Ammon's horn (tissue), 1 donor: ENCODE measurements at places on chromosomes 4 and X.
A peak's percentile ranks its signal among the peaks of the same experiment; 100 is the strongest.

DNA sequence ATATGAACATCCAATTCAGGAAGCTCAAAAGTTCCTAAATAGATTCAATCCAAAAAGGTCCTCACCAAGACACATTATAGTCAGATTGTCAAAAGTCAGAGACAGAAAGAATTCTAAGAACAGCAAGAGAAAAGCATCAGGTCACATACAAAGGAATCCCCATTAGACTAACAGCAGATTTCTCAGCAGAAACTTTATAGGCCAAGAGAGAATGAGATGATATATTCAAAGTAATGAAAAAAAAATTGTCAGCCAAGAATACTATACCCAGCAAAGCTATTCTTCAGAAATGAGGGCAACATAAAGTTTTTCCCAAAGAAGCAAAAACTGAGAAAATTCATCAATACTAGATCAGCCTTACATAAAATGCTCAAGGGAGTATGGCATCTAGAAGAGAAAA lies 106.6 kb upstream of the SH3RF1 start:
- DNase-seq, result no peak

DNA sequence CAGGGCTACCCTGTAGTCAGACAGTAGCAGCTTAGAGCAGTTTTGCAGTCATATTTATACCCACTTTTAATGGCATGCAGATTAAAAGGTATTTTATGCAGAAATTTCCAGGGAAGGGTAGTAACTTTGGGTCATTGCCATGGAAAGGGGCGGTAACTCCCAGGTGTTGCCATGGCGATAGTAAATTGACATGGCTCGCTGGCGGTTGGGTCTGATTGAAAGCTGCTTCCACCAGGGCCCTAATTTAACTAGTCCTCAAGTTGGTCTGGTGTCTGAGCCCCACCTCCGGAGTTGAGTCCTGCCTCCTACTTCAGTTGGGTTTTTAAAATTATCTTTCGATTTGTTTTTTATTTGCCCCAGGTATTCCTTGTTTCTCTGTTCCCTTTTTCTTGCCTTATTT lies 70.1 kb downstream of the NAA11 start:
- no peak for DNase-seq

DNA sequence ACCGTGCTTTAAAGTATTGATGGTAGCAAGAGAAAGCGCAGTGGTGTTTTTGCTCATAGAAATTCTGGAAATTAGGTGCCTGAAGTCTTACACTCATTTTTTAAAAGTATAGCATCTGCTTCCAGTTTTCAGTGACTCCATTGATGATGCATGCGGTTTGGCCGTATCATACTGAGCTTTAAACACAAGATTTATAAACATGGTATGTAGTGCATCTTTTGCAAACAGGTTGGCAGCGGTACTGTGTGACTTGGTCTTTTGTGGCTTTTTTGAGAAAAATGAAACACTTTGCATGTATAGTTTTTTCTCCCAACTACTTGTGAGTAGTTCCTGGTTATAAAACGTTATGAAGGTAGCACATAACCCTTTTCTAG lies 2.0 kb downstream of the DDX3X start:
- DNase-seq, result no peak

DNA sequence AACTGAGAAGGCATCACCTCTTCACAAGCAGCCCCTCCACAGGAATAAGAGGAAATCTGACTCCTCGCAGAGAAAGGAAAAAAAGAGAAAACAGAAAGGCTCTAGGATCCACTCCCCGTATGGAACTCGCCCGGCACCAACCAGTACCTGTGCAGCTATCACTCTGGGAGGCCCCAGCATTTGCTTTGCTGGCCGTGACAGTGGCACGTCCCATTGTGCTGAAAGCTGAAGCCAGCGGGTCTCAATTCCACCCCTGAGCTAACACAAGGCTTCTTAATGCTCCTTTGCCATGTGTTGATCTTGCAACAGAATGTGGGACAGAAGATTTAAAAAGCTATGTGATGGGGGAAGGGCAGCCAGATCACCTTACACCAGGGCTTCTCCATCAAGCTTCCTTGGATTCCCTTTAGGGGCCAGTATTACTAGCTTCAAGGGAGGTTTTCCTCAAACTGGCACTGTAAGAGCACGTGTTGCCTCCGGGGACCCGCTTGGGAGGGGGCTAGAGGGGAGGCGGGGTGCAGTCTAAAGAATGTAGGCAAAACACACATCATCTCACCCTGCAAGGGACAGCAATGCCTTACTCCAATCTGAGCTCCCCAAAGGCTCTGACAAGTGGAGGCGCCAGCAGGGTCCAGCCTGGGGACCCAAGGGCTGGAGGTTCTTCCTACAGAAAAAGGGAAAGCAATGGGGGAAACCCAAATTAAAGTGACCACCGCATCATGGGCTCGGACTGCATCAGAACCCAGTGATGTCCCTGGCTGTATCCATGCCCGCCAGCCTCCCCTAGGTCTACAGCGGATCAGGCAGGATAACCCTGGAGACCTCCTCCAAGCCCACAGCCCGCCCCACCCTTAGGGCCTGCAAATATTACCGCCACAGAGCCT lies 1.2 kb downstream of the USP46 start:
- peak; percentile 29 for DNase-seq

DNA sequence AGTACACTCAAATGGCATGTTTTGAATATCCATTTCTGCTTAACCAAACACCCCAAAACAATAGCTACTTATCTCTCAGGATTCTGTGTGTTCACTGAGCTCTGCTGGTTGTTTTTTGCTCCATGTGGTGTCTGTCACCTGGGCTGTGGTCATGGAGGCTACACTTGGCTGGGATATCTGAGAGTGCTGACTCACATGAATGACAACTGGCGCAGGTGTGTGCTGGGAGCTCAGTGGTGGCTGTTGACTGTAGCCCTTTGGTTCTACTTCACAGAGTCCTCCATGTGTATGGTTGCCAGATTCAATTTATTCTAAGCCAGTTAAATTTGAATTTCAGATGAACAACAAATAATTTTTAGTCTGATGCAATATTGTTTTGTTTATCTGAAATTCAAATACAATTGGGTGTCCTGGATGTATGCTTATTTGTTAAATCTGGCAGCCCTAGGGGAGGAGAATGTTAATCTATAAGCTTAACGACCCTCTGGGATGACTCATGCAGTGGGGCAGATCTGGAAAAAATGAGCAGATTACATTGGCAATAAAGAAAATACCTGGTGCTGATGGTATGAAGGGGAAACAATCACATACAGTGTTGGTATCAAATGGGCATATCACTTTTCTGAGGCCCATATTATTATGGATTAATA lies 28.2 kb upstream of the TCEAL4 start:
- DNase-seq, result no peak

DNA sequence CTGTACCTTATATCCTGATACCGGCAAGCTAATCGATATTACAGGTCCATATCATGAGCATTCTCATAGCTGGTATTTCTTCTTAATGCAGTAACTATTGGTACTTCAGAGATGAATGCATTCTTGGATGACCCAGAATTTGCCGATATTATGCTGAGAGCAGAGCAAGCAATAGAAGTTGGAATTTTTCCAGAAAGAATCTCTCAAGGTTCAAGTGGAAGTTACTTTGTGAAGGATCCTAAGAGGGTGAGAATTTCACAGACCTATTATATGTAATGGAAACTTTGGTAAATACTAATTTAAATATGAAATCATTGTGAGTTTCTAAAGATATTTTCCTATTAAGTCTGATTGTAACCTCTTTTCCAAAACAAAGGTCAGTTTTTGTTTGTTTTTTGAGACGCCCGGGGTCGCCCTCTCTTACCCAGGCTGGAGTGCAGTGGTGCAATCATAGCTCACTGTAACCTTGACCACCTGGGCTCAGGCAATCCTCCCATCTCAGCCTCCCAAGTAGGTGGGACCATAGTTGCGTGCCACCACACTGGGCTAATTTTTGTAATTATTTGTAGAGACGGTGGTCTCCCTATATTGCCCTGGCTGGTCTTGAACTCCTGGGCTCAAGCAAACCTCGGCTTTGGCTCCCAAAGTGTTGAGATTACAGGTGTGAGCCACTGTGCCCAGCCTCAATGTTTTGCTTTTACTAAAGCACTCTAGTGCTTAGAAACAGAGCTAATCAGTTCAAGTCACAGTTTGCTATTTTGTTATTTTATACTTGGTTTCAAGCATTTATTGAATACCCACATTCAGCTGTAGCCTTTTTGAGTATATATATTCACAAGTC lies 18.6 kb downstream of the PI4K2B start:
- DNase-seq, result no peak

GRCh38 chr4:74670583-74670982 lies 123.7 kb downstream of the BTC start:
- DNase-seq, result no peak

- DNase-seq, result peak; percentile 11
Measured at GRCh38 chr4:171813526-171814250, 484 bp downstream of the GALNTL6 start.

- DNase-seq, result no peak
Measured at GRCh38 chr4:55884093-55884850, 30.8 kb downstream of the EXOC1 start.

DNA sequence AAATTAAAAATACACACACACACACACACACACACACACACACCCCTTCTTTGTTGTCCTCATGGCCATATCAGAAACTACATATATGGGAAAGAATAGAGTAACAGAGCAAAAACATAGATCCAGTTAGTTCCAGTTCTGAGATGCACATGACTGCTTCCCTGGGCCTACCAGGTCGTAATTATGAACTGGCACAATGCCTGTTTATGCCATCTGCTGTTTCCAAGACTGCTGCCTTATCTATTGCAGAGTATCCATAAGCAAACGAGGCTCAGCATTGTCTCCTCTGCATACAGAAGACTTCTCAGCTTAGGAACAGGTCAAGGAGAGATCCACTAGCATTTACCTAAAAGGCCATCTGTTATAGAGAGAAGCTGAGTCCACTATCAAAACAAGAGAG lies 789.0 kb downstream of the TECRL start:
- DNase-seq, result no peak

DNA sequence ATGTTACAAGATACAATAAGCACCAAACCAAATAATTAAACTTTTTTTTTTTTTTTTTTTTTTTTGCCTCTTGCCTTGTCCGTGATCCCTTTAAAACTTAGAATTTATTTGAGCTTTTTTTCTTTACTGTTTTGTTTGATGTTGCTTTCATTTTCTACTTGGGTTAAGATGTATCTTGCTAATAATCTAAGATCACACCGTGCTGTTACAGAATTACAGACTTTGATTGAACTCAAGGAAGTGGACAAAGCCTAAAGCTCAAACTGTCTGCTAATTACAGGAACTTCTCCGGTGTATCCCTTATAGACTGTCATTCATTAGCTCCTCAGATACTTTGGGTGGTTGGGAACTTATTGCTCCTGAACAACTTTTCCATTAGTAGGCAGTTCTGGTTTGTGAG lies 26.5 kb downstream of the STIM2 start:
- DNase-seq, result no peak

DNA sequence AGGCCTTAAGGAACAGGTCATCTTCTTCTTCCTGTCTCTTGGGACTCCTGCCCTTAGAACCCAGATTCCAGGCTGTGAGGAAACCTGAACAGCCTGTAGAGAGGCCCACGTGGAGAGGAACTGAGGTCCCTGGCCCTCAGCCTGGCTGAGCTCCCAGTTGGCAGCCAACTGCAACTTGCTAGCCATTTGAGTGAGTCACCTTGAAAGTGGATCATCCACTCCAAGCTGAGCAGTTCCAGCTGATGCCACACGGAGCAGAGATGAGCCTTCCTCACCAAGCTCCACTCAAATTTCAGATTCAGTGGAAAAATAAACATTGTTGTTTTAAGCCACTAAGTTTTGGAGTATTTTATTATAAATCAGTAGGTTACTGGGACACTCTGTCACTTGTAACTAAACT lies 392.5 kb downstream of the BCOR start:
- DNase-seq, result no peak

DNA sequence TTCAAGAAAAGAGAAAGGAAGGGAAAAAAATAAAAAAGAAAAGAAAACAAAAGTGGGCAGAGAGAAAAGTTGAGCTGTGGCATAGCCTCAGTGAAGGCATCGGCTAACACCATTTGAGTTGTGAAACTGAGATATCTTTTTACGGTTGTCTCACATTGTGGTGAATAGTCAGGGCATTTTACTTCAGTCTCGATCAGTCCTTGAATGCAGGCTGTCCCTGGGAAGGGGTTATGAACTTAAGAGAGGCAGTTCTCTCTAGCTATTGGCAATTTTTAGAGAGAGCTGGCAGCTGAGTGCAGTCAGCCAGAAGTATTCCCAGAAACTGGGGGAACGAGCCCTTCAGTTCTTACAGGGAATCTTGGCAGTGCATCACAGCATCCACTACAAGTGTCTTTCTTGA lies 93.5 kb upstream of the SLC6A14 start:
- DNase-seq, result peak; percentile 2

- no peak for DNase-seq
Measured at GRCh38 chr4:146193628-146194027, 18.1 kb downstream of the LSM6 start.

- DNase-seq, result no peak
Measured at GRCh38 chrX:53558646-53559045, 124.5 kb upstream of the HSD17B10 start.

DNA sequence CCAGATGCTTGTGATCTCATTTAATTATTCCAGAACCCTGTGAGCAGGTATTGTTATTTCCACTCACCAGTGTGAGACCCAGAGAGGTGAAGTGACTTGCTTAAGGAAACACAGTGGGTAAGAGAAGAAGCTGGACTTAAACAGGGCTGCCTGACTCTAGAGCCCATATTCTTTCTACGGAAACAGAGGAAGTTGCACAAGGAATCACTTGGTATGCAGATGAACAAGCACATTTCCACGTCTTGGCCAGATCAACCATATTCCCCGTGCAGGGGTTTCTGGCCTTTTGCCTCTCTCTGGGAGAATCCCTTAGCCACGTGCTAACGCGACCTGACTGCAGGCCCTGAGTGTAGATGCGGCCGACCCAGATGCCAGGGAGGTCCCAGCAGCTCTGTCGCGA lies 195.5 kb upstream of the ATP6AP2 start:
- DNase-seq, result no peak

GRCh38 chrX:118325453-118325852 lies 20.5 kb upstream of the WDR44 start:
- DNase-seq, result no peak
